ENCODE measurements at places on chromosomes 1 and 21.

DNA sequence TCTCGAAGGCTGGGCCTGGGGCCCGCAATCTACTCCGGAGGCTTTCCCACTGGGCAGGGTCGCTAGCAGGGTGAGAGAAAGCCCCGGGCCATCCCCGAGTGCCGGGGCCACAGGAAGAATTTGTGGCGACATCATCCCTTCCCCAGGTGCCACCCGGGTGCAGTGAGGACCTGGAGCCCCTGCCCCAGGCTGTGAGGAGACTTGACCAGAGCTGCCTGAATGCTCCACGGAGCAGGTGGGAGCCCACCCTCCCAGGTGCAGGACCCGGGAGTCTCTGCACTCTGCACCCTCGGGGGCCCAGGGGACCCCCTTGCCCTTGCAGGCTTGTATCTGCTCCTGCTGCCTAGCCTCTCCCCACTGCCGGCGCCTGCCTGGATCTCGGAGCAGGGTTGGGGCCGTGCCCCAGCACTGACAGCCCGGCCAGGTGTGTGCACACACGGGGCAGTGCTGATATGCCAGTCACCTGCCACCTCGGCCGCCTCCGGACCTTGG lies 67.5 kb upstream of the RGS7 start:
- no peak for DNase-seq

DNA sequence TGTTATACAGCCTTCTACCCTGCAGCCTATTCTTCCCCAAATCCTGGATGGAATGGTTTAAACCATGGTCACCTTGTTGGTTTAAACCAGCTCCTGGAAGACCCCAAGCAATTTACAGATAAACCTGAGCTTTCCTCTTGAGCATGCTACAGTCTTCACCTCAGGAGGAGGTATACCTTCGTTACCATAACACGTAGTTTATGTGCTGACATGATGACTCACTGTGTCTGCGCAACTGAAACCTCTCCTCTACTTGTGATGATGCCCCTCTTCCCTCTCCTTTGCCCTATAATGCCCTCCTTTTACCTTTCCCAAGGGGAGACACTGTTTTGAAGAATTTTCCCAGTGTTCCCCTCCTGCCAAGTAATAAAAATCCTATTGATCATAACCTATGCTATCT lies 457.3 kb upstream of the RGS18 start:
- DNase-seq: no peak

GRCh38 chr1:44949286-44949685 lies 37.1 kb downstream of the EIF2B3 start:
- no peak for DNase-seq

GRCh38 chr1:220370041-220370700 lies 97.9 kb upstream of the RAB3GAP2 start:
- no peak for DNase-seq

GRCh38 chr1:160628799-160629263 lies 18.0 kb downstream of the SLAMF1 start:
- no peak for DNase-seq

DNA sequence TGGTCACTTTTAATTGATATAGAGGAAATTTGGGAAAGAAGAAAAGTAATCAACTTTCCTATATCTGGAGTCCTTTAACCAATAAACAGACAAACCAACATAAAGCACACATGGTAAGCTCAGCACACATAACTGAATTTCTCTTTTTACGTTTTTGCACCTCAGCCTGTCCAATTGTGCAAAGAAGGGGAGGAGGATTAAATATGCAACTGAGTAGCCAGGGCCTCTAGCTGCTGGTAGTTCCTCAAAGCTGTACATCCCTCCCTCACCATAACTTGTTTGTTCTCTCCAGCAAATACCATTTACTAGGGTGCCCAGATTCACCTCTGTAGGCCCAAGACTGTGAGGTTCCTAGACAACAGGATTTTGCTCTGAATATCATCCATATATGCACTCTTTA lies 25.4 kb downstream of the ST6GALNAC5 start:
- DNase-seq: no peak

- DNase-seq: no peak
Observed at GRCh38 chr1:200889571-200889970, 5.1 kb upstream of the INAVA start.
